Effector memory CD8-positive, alpha-beta T cell (primary cell): ENCODE measurements at places on chromosomes 7 and 10.

DNA sequence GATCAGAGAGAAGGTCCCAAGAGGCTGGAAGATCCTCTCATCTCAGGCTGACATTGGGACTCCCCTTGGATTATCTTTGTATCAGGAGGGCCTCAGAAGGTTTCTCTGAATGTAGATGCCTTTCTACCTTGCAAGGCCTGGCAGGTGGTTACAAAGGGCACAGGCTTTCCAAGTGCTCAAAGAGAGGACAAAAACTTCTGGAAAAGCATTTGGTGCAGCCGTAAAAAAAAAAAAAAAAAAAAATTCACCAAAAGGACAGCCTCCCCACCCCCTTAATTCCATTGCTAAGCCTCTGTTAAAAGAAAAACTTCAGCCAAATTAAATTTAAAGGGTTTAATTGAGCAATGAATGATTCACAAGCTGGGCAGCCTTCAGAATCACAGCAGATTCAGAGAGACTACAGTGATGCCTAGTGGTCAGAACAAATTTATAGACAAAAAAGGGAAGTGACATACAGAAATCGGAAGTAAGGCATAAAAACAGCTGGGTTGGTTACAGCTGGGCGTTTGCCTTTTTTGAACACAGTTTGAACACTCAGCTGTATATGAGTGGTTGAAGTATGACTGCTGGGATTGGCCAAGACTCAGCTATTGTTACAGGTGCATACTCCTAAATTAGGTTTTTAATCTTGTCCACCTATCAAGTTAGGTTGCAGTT is 42.5 kb upstream of the LRGUK start:
- no peak for DNase-seq

GRCh38 chr7:24962418-24962962 is 17.5 kb downstream of the OSBPL3 start:
- DNase-seq: no peak

- no peak for DNase-seq
Measured at GRCh38 chr7:151570366-151570915, 50.7 kb upstream of the RHEB start.

DNA sequence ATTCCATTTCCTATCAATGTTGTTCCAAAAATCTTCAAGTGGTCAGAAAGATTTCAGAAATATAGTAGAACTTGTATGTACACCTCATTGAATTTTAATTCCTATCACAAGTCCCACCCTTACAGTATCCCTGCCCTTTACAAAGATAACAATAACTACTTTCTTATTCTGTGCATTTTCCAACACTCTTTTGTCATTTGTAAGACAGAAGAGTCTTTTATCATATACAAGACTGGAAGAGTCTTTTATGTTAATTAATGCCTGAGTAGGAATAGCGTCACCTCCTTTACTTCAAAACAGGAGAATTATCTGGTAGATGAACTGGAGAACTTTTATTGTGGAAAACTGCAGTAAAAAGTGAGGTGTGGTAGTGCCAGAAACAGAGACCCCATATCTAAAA is 193.9 kb upstream of the SEMA3C start:
- no peak for DNase-seq

DNA sequence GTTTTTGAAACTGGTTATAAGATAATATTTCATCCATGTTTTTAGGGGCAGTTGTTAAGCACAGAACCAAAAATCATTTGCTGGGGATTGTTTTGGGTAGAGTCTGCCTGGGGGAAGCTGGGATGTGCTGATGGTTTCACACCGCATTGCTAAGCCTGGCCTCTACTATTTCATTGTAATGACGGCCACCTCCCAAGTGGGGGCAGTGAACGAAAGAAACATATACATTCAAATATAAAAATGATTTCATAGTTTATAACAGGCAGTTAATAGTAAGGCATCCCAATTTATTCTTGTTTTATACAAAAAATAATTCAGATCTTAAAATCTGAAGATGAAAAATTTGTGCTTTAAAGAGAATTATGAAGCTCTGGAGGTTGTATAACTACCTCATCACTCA is 750.8 kb downstream of the REEP3 start:
- DNase-seq: no peak

DNA sequence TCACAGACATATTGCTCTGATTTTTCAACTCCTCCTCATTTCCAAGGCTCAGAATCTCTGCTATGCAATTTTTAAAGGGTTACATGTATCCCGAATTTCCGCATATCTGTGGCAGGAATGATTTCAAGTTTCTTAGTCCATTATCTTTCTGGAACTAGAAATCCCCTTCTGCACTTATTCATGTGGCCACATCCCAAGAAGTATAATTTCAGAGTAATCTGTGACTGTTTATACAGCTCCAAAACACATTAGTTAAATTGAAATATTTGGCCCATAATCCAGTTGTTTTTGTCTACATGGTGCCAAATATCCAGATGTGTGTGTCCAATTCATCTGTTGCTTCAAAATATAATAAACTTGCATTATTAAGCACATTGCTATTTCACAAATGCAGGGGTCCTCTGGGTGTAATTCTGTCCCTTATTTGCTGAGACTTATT is 271.2 kb downstream of the ARHGAP12 start:
- no peak for DNase-seq

DNA sequence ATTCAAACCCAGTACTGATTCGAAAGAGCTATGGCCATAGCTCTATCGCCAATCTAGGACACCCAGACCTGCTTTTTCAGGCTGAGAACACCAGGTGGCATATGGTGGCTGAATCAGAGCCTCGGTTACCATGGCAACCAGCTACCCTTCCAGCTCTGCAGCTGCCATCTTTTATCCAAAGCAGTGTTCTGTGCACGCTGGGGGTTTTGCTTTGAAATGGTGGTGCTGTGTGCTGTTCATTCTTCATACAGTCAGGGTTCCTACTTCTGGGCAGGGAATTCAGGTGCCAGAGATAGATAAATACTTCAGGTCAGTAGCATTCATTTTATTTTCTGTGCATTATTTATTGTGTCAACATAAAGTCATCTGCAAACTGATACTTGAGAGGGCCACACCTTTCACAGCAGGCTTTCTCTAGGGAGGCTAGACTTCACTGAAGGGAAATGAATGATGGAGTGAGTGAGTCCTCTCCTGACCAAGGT is 85.4 kb downstream of the AKR1D1 start:
- DNase-seq: peak; percentile 61

DNA sequence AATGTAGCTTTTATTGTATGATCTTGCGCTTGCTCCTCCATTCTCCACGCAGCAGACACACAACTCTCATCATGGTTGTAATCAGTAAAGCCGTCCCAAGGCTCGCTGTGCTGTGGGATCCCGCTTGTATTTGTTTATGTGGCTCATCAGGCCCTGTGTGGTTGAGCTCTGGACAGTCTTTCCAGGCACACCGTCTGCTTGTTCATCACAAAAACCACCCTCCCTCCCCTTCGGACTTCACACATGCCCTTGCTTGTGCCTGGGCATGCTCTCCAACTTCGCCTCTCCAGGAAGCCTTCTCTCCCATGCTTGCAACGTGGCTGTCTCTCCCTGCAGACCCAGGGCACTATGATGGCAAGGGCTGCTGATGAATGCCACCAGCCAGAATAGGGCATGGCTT is 62.4 kb downstream of the HK1 start:
- no peak for DNase-seq

GRCh38 chr7:69122953-69123352 is 475.3 kb upstream of the AUTS2 start:
- no peak for DNase-seq

- DNase-seq: peak; percentile 42
Measured at GRCh38 chr10:71212318-71213126, at the start of gene UNC5B. Gene UNC5B (plus strand): TSS chr10:71212570. CDS start chr10:71212986, 416 bp downstream.

- no peak for DNase-seq
Measured at GRCh38 chr10:44293306-44293778, 91.6 kb downstream of the CXCL12 start.

GRCh38 chr7:102973096-102973802 is 60.4 kb downstream of the LRRC17 start:
- no peak for DNase-seq

DNA sequence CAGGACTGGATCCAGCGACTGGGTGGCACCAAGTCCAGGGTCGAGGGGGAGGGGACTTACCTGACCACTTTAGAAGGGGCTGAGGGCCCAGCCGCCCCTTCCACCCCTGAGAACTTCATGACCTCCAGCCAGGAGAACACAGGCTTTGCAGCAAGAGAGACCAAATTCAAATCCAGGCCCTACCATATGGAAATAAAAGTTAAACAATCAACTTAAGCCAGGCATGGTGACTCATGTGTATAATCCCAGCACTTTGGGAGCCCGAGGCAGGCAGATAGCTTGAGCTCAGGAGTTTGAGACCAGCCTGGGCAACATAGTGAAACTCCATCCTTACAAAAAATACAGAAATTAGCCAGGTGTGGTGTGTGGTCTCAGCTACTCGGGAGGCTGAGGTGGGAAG is 61.9 kb downstream of the COL13A1 start:
- DNase-seq: no peak

DNA sequence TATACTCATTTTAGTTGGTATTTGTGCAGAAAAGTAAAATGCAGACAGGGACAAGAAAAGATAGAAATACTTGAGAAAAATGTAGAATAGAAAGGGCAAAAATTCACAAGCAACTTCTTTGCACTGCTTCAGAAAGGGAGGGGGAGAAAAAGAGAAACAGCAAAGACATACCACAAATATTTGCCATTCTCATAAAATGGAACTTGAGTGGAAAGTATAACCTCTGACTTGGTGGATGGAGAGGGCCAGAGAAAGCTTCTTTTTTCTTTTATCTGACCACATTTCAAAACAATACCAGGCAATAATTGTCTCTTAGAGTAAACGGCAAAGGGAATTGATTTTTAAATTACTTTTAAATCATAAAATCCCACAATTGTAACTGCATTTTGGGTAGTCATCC is 35.8 kb upstream of the TRUB1 start:
- no peak for DNase-seq

GRCh38 chr7:87159538-87159937 is 7.3 kb downstream of the DMTF1 start:
- DNase-seq: no peak

DNA sequence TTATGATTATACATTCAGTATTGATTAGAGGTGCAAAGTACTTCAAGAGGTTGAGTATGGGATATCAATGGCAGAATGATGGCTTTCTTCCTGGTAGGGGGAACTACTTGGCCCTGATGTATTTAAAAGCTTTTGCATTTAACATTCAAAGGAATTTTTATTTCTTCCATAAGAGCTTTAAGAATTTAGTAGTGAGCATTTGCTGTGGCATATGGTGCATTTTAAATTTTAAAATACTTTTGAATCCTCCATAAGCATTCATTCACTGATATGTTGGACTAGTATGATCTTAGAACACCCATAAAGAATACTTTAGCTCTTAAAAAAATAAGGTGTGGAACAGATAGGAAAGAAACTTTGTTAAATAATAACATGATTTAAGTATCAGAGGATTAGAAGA is 191.9 kb upstream of the PPP1R3A start:
- DNase-seq: no peak

DNA sequence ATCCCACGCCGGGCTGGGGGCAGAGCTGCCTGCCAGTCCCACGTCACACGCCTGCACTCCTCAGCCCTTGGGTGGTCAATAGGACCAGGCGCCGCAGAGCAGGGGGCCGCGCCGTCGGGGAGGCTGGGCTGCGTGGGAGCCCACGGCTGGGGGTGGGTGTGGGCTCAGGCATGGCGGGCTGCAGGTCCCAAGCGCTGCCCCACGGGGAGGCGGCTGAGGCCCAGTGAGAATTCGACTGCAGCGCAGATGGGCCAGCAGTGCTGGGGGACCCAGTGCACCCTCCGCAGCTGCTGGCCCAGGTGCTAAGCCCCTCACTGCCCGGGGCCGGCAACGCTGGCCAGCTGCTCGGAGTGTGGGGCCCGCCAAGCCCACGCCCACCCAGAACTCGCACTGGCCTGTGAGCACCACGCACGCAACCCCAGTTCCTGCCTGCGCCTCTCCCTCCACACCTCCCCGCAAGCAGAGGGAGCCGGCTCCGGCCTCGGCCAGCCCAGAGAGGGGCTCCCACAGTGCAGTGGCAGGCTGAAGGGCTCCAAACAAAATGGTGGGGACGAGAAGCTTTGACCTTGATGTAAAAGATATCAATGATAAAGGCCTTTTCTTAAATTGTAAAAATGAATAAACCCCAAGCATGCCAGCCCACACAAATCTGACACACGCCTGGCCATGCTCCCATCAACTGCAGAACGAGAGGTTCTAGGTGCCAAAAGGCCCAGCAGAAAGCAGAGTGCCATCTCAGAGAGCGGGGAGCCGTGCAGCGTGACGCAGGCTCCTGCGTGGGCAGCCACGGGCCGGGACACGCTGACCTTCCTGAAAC is 255.5 kb downstream of the MAD1L1 start:
- DNase-seq: no peak

GRCh38 chr10:58189269-58189668 is 78.4 kb downstream of the IPMK start:
- no peak for DNase-seq

GRCh38 chr10:17472481-17473227 is 18.3 kb upstream of the ST8SIA6 start:
- DNase-seq: no peak

DNA sequence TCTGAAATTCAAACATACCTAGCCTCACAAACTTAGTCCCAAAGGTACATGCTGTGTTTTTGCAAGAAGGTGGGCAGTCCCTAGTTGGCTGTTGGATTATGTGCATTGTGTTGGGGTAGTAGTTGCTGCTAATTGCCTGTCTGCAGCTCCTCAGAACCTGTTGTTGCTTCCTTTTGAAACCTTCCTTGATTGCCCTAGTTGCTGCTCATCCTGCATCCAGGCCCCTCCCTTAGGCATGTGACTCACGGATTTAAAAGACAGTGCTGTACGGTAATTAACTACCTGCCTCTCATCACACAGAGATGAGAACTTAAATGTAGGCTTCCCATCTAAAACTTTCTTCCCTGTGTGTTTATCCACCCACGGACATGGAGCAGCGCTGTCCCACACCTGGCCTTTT is 67.7 kb downstream of the BMPR1A start:
- no peak for DNase-seq

DNA sequence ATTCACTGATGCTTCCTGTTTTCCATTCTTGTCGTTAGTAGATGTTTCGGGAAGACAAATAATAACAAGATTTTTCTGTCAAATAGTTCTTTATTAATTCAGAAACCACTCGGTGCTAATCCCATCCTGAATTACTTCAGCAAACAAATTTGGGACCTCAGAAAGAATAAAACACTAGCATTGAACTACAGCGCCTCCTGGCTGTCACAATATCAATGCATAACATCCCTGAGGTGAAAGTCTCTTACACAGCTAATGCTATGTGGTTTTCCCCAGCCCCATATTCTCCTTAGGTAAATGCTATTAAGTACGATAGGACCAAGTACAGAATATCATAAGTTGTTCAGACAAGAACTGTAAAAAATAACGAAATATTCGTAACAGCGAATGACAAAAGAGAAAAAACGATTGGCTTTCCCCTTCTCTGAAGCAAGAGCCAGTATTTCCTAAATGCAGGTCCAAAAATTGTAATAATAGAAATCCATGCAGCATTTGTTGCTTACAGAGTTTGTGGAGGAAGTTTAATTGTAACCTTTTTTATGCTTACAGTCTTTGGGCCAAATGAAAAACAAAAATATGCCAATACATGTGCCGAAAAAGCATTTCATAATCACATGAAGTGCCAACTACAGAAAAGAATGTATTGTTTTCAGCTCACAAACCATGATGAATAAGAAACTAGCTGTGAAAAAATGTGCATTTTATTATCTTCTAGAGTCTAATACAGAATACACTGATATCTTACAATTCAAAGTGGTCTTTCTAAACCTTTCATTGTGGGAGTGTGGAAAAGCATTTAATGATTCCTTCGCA is 47.3 kb downstream of the MYPN start:
- DNase-seq: peak; percentile 52

GRCh38 chr10:78267598-78267997 is 233.9 kb downstream of the RPS24 start:
- no peak for DNase-seq
